ENCODE measurements at places on chromosomes 1 and 21.

DNA sequence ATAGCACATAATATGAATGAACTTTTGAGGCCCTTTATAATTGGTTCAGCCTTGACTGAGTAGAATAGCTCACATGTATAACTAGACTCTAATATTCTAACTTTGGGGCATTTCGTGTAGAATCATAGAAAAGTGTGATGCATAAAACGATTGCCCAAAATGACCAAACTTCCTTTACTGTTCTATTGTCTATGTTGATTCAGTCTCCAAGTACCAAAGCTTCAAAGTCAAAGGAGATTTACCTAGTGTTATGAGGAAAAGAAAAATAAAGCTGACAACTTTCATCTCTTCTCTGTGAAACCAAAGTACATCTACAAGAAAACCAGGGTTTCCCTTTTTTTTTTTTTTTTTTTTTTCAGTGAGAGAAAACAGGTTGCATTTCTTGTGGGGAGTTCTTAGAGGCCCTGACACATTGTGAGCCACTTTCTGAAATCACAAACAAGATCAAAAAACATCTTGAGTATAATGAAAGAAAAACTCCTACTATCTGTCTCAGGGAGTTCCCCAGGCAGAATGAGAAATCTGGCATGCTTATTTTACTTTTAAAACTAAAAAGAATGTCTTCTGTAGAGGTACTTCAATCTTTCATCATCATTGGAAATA lies 183.4 kb downstream of the TNFSF18 start:
- DNase-seq: no peak

GRCh38 chr1:85940656-85941306 lies 215.8 kb downstream of the COL24A1 start:
- no peak for DNase-seq

GRCh38 chr1:214228976-214229375 lies 52.0 kb upstream of the SMYD2 start:
- no peak for DNase-seq

DNA sequence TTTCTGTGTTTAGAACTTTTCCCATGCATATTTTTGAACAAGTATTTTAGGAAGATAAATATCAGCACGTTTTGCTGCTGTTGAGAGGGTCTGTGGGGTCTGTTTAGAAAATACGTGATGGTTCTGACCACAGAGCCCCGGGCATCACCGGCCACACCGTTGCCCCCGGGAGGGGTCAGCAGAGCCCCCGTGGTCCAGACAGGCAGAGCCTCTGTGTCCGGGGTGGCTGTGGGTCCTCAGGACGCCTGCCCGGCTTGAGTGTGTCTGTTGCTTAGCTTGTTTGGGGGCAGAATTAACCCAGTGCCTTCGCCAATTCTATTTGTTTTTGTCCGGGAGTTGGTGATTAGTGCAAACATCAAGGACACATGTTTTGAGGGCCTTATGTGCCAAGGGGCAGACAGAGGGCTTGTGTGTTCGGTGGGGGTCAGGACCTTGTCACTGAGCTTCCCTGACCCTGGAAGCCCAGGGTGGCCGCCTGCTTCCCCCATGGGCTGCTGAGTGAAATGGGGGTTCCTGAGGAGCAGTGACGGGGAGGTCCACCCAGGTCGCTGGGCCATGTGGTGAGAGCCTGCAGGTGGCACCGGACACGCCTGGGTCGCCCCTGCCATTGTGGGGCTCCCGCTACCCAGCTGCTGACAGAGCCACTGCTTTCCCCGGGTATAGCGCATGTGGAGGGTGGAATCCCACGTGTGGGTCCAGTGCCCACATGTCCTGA lies 122.2 kb downstream of the SIK1 start:
- no peak for DNase-seq

DNA sequence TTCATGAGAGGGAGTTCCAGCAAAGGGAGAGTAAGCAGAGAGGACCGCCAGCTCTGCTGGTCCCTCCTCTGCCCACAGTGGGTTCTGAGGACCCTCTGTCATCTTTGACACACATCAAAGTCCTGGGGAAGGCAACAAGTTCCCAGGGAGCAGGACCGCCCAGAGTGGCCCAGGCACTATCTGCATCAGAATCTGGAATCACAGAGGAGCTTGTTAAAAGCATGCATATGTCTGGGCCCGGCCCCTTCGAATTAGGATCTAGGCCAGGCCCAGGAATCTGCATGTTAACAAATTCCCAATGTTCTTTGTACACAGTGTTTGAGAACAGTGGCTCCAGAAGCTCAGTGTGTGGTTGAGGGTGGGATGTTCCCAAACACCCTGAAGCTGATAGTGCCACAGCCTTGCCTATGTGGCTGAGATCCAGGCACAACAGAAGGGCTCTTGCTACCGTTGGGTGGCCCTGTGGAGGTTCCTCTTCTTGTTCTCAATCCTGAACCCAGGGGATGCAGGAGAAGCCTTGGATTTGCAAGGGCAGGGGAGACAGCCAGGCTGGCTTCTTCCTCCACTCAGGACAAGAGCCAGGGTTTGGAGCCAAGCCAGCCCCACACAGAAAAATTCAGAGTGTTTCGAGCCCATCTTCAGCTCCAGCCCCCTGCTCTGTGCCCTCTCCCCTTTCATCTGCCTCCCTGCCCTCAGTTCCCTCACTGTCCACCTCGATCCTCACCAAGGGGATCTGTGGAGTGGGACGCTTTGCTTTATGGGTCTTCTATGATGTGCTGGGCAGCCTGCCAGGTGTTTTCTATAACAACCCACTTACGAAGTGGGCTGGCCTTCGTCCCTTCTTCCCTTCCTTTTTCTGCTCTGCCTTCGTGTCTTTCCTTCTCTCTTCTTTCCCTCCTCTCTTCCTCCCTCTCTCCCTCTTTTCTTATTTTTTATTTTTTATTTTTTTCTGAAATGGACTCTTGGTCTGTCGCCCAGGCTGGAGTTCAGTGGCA lies 129.0 kb upstream of the TMPRSS2 start:
- DNase-seq: no peak

GRCh38 chr21:41953831-41954653 lies at the start of gene C2CD2:
Gene C2CD2 (minus strand): TSS chr21:41954018. CDS start chr21:41953648, 370 bp downstream.
- peak; percentile 45 for DNase-seq

- DNase-seq: no peak
These were observed 5.7 kb downstream of the WNT4 start for GRCh38 chr1:22137004-22137720.

DNA sequence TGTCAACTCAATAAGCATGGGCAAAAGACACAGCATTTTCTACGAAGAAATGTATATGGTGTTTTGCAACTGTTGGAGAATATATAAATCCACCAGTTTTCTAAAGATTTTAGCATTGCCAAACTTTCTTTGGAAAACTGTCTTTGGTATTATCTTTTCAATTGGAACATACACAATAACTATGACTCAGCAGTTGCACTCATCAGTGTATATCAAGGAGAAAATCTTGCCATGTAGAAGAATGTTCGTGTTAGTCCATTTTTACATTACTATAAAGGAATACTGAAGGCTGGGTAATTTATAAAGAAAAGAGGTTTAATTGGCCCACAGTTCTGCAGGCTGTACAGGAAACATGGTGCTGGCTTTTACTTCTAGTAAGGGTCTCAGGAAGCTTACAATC lies 41.1 kb downstream of the PRKAA2 start:
- DNase-seq: no peak

- no peak for DNase-seq
These were observed 20.4 kb upstream of the EVA1B start for GRCh38 chr1:36343651-36344394.

DNA sequence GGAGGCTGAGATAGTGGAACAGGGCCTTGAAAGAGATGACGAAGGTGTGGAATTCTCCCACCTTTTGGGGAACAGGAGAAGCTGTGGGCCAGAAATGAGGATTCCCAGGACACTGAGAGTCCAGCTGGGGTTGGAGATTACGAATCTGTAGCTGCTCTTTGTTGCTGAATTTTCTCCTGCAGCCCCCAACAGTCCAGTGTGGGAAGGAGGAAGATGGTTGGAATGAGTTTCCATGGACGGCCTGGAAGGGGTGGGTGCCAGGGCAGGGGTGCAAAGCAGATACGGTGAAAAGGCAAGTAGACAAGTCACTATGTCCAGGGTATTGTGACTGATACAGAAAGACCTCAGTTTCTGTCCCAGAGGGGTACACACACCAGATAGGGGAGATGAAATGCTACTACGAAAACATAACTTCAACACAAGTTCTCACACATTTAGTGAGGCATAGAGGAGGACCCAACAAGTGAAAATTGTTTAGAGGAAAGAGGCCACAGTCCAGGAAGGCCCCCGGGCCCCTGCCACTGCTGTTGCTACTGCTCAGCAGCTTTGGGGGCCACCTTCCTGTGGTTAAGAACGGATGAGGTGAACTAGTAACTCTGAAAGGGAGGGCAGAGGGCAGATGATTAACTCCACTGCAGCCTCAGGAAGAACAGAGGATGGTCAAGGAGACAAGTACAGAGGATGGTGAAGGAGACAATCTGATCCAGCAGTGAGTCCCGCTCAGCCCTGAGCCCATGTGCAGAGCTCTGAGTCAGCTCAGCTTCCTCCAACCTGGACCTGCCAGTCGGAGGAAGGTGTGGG lies 7.3 kb downstream of the CD244 start:
- DNase-seq: peak; percentile 20

DNA sequence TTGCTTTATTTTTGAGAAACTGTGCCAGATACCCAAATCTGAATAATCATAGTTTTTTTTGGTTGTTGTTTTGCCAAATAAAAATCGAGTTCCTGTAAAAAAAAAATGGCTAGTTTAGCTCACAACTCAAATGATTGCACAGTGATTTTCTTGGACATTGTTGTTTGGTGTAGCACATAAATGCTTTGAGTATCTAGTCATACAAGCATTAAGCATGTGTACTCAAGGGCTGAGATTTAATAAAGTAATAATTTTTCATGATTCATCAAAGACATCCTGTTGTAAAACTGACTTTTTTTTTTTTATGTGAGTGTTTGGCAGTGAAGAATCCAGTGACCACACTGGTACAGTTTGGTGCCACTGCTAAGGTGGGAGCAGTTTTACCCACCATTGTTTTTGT lies 18.8 kb downstream of the ITSN1 start:
- DNase-seq: no peak

GRCh38 chr1:151898519-151898991 lies 10.8 kb downstream of the THEM4 start:
- peak; percentile 14 for DNase-seq

DNA sequence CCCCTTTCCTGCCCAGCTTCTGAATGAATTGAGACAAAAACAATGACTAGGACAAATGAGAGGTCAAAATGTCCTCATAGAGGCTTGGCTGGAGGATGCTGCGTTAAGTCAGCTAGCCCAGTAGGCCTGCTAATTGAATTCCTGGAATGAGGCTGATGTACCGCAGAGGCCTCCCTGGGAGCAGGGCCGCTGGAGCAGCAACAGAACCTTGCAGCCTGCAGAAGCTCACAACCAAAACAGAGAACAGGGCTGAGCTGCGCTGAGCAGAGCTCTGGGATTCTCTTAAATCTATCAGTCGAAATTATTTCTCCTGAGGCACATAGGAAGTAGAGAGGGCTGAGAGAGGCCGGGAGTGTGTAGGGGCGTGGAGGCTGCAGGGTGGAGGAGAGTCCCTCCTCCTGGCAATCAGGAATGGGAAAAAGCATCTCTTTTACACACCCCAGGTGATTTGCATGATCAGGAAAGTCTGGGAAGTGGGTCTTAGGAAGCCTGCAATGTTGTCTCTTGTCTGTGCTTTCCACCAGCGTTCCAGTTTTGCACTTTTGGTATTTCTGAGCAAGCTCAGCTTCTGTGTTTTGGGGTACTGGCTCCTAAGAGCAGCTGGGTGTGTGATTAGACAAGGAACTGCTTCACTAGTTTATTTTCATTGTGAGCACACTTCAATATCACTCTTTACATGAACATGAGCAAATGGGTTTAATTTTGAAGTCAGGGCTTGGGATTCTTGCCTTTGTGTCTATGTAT lies 66.5 kb downstream of the RYR2 start:
- DNase-seq: no peak

DNA sequence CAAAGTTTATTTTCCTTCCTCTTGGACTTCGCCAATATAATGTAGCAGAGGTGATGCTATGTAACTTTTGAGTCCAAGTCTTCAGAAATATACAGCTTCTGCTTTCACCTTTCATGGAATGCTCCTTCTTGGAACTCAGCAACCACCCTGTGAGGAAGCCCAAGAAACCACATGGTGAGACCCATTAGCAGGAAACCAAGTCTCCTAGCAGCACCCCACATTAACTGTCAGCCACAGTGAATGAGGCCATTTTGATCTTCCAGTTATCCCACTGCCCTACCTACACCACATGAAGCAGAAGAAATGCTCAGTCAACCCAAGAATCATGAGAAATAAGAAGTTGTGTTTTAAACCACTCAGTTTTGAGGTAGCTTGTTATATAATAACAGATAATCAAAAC lies 58.2 kb downstream of the PAPPA2 start:
- no peak for DNase-seq

- DNase-seq: no peak
These were observed 145.6 kb downstream of the HMGB4 start for GRCh38 chr1:34009340-34009985.

- no peak for DNase-seq
These were observed 36.6 kb downstream of the BMP8A start for GRCh38 chr1:39528082-39528481.

- DNase-seq: no peak
These were observed 735.3 kb upstream of the ADGRL4 start for GRCh38 chr1:79741720-79742421.

- DNase-seq: no peak
These were observed 17.7 kb downstream of the CD53 start for GRCh38 chr1:110890474-110891196.

DNA sequence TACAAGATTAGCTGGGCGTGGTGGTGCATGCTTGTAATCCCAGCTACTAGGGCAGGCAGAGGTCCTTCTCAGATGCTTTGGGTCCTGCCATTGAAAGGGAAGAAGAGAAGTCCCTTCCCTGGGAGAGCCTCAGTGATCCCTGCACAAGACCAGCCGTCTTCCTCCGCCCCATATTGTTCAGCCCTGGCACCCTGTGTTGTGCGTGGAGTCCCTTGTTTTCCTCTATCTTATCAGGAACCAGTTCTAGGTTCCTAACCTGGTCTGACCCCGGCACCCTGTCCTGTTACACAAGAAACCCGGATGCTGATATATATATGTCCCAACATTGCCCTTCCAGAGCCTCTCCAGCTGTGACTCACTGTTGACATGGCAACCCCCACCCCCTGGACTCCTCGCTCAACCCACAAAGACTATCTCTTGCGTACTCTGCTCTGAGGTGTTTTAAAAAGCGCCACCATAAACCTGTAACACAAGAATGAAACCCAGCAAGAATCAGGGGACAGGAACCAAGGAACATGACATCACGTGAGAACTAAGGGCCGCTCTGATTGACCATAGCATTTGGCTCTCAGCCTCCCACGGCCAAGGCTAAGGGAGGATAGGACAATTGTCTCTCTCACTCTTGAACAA lies 4.8 kb downstream of the MX2 start:
- no peak for DNase-seq

DNA sequence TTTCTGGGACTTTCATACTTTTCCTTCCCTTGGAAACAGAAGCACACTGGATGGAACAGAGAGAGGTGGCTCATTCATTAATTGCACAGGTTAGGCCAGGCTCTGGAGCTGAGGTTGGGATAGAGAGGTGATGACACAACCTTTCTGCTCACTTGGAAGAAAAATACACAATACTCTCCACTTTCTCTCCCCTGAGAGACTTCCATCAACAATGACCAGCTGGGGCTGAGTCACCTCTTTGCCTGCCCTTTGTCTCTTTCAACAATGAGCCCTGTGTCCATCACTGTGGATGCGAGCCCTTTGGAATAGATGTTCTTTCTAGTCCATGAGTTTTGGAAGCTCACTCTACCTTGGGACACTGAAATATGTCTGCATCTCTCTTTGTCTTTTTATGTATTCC lies 43.1 kb downstream of the ATP2B4 start:
- DNase-seq: no peak

GRCh38 chr1:52551507-52552235 lies 1.2 kb downstream of the TUT4 start:
- peak; percentile 34 for DNase-seq

GRCh38 chr1:175314300-175314699 lies 121.7 kb upstream of the KIAA0040 start:
- DNase-seq: no peak
